NCI-H2171 (cell line): ENCODE measurements at places on chromosomes 2 and 18.

GRCh38 chr2:10900216-10901109, 11.3 kb upstream of the KCNF1 start:
- DNase-seq, result no peak

DNA sequence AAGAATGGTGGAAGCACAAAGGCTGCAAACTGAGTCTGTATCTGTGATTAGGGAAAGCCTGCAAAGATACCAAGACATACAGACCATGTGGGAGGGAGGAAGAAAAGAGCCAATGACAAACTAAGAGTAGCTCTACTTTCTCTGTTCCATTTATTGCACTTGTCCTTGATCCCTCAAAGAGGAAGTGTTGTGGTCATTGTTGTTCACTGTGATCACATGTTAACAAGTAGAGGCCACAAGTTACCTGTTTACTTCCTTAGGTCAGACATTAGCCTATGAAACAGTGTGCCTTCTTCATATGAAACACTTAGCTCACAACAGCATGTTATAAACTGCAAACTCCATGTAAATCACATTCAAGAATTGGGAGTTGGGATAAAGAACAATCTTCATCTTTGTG, 32.6 kb downstream of the MAP2 start:
- DNase-seq, result no peak

DNA sequence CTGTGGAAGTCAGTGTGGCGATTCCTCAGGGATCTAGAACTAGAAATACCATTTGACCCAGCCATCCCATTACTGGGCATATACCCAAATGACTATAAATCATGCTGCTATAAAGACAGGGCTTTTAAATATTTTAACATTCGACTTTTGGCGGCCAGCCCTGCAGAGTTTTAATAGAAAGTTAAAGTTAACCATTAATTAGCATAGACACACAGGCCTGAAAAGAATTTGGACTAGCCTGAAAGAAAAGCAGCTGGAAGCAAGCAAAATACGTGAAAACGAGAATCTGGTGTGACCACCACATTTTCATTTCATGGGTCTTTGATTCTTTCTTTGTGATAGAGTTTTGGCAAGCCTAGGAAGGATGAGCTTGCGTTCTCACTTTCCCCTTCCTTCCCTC, 184.0 kb downstream of the SCG2 start:
- no peak for DNase-seq

DNA sequence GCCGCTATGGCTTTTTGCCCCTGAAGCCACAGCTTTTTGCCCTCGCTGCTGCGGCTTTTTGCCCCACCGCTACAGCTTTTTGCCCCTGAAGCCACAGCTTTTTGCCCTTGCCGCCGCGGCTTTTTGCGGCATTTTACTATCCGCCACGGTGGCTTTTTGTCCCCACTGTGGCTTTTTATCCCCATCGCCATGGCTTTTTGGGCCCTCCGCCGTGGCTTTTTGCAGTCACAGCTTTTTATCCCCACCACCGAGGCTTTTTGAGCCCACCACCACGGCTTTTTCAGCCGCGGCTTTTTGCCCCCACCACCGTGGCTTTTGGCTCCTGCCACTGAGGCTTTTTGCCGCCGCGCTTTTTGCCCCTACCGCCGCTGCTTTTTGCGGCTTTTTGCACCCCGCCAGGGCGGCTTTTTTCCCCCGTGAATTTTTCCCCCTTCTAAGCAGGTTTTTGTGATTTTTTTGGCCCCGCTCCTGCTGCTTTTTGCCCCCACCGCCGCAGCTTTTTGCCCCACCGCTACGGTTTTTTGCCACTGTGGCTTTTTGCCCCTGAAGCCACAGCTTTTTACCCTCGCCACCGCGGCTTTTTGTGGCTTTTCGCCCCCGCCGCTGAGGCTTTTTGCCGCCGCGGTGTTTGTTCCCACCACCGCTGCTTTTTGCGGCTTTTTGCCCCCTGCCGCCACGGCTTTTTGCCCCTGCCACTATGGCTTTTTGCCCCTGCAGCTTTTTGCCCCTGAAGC, 2797.2 kb upstream of the TEKT4 start:
- DNase-seq, result no peak

GRCh38 chr2:47639467-47639866, 143.5 kb upstream of the MSH6 start:
- DNase-seq, result no peak

DNA sequence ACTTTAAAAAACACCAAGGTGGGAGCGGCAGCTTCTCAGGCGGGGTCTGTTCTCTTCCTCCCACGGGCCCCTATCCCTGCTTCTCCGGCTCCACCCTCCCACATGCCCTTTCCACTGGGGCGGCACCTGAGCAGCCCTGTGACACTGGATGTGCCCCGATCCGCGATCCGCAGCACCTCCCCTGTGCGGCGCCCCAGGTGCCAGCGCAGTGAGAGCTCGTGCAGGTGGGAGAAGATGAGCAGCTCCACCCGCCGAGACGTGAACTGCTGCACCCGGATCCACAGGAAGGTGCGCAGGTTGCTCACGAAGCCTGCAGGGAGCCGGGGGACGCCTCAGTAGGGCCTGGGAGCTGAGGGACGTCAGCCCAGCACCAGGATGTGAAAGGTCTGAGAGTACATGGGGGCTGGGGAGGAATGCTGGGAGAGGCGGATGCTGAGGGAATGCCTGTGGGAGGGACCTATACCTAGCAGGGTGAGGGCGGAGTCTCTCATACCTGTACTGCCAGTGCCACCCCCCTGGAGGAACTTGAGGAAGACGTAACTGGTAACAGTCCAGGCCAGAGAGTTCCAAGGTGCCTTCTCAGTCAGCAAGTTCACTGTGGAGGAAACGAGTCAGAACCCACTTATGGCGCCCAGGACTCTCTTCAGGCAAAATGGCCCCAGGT, 2.8 kb downstream of the ABCB6 start:
- no peak for DNase-seq
